ENCODE measurements at places on chromosomes 6 and 20.

GRCh38 chr20:64219202-64219601 is 36.3 kb upstream of the PCMTD2 start:
- no peak for DNase-seq

DNA sequence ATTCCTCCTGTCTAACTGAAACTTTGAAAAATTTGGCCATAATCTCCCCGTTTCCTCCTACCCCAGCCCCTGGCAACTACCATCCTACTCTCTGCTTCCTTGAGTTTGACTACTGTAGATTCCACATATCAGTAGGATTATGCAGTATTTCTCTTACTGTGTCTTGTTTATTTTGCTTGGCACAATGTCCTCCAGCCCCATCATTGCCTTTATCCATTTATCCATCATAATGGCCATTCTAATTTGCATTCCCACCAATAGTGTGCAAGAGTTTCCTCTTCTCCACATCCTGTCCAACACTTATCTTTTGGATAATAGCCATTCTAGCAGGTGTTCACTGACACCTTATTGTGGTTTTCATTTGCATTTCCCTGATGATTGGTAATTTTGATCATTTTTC is 202.3 kb downstream of the THBS2 start:
- DNase-seq, result no peak

GRCh38 chr6:7108196-7108963 is 619 bp downstream of the RREB1 start:
- DNase-seq, result peak; percentile 63

GRCh38 chr6:20791944-20792343 is 257.7 kb downstream of the CDKAL1 start:
- no peak for DNase-seq

DNA sequence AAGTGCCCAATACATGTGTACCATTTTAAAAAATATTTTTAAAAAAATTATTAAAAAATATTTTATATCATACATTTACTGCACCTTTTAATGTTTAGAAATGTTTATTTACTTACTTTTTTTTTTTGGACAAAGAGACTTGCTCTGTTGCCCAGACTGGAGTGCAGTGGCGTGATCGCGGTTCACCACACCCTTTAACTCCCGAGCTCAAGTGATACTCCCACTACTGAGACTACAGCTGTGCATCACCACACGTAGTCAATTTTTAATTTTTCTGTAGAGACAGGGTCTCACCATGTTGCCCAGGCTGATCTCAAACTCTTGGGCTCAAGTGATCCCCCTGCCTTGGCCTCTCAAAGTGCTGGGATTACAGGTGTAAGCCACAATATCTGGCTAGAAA is 9.2 kb upstream of the SIRPG start:
- no peak for DNase-seq

DNA sequence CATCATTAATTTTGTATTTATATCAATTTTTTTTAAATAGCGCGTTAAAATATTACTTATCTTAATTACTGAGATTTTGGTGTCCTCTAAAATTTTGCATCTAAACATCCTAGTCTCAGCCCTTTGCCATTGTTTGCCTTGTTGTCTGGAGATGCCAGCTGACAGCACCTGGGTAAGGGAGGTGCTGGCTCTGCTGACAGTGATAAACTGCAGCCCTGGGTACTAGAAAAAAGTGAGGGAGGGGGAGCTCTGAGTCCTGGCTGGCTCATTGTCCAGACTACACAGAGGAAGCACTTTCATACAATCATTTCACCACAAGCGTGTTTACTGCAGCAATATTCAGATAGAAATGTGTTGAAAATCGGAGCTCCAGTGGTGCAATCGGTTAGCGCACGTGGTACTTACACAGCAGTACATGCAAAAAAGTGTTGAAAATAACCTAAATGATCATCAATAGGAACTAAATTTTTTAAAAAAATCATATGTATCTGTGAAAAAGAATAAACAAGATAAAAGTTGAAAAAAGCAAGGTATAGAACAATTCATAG is 18.5 kb upstream of the UBR2 start:
- no peak for DNase-seq

DNA sequence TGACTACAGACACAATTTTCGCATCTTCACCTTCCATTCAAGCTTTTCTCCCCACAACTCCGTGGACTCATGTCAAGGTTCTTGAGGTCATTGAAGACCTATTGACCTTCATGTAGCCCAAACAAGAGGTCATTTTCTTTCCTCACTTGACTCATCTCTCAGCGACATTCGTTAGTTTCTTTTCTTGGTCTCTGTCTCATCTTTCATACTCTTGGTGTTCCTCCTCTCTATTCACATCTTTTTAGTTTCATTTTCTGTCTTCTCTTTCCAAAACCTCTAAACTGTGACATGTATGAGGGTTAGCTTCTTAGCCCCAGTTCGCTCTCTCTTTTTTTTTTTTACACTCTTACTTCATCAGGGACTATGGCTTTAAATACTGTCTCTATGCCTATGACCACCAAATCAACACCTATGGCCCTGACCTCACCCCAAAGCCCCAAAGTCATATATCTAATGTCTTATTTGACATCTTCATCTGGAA is 128.6 kb upstream of the BACH2 start:
- DNase-seq, result no peak

- no peak for DNase-seq
Observed at GRCh38 chr20:25274891-25275812, 27.3 kb downstream of the PYGB start.

DNA sequence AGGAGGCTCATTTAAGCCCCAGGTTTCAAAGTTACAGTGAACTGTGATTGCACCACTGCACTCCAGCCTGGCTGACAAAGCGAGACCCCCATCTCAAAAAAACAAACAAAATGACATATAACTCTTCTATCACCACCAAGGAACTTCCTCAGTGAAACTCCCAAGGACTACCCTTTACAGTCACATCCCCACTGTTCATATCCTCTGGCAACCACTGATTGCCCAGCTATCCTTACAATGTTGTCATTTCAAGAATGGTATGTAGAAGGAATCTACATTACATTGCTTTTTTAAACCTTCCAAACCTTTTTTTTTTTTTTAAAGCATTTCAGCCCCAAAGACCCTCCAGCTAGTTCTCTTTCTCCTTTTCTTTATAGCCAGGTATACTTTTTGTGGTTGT is 123.1 kb upstream of the CARMIL1 start:
- DNase-seq, result no peak

DNA sequence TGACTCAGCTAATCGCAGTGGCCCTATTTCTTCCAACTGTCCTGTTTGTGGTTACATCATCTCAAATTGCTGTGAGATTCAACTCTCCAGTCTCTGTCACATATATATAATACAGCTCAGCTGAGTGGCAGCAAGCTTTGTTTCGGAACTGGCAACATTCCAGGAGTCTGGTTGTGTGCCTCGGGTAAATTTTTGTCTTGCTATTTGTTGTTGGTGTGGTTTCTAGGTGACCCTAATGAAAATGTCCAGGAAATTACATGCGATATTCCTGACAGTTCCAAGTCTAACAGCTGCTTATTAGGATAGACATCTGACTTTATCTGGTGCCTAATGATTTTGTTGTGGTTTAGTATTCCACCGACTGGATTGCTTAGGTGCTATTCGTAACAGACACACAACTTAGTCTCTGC is 581.8 kb downstream of the CD109 start:
- no peak for DNase-seq

GRCh38 chr6:134074151-134075055 is 22.0 kb upstream of the SLC2A12 start:
- DNase-seq, result no peak

- no peak for DNase-seq
Observed at GRCh38 chr6:118306392-118307238, 241.5 kb upstream of the PLN start.

DNA sequence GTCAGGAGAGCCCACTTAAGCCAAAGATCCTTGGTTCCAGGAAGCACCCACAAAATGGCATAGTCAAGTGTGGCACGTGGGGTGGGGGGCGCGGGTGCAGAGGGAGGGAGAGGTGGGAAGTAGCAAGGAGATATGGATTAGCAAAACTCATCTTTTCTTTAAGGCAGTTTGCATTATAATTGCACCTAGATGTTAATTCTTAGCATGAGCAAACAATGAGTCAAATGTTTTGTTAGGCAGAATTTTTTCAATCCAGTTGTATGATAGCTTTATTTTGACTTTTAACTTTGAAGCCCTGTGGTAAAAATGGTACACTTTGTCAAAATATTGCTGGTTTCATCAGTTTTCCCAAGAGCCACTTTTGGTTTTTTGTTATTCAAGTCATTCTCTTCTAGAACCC is 15.0 kb downstream of the SCAND1 start:
- no peak for DNase-seq

DNA sequence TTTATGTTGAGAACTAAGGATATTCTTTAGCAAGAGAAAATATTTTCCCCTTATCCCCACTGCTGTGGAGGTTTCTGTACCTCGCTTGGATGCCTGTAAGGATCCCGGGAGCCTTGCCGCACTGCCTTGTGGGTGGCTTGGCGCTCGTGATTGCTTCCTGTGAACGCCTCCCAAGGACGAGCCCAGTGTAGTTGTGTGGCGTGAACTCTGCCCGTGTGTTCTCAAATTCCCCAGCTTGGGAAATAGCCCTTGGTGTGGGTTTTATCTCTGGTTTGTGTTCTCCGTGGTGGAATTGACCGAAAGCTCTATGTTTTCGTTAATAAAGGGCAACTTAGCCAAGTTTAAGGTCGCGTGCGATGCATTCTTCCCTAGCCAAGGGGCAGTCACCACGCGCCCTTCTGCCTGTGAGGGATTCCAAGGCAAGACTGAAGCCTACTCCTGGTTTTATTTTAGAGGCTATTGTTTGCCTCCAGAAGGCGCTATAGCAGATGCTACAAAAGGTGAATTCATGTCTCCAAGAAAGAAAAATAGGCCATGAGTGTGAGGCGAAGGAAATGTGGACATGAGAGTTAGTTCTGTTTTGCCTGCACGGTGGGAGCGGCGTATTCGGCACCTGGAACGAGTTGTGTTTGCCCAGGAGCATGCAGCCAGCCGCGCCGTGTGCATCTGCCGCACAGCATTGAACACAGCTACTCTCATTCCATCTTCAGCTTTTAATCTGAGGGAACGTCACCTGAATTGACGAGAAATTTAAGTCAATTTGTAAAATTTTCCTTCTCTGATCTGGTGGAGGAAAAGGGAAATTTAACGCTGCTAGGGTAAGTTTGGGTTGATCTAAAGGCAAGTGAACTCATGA is 40.3 kb upstream of the IRF4 start:
- DNase-seq, result no peak

- no peak for DNase-seq
Observed at GRCh38 chr6:49555951-49556350, 5.5 kb downstream of the C6orf141 start.

DNA sequence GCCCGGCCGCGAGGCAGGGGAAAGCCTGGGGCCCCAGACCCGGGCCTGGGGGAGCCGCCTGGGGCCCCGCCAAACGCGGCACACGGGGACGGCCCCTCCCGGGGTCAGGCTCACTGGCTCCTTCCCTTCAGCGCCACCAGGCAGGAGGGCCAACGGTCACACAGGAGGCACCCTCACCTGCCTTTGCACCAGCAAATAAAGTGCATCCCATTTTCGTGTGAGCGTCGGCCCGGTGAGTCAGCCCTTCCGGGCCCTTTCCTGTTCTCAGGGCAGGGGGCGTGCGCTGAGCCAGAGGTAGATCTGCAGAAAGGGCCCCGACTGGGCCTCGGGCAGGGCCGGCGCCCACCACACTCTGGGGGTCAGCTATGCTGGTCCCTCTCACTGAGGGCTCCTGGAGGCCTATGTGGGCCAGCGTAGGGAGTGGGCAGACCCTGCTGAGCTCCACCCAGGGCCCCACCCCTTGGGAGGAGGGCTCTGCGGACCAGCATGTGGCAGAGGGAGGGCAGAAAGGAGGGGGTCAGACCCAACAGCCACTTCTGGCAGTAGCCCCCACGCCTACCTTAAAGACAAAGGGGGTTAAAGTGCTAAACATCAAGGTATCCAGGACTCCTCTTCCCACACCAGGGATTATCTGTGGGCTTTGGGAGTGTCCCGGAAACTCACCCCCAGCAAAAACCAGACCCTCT is 931 bp upstream of the UCKL1 start:
- DNase-seq, result no peak

GRCh38 chr6:1317302-1317815 is 5.5 kb downstream of the FOXQ1 start:
- no peak for DNase-seq
